OCI-M1 (cell line): ENCODE measurements at places on chromosomes 5 and 9.
A peak's percentile ranks its signal among the peaks of the same experiment; 100 is the strongest.

DNA sequence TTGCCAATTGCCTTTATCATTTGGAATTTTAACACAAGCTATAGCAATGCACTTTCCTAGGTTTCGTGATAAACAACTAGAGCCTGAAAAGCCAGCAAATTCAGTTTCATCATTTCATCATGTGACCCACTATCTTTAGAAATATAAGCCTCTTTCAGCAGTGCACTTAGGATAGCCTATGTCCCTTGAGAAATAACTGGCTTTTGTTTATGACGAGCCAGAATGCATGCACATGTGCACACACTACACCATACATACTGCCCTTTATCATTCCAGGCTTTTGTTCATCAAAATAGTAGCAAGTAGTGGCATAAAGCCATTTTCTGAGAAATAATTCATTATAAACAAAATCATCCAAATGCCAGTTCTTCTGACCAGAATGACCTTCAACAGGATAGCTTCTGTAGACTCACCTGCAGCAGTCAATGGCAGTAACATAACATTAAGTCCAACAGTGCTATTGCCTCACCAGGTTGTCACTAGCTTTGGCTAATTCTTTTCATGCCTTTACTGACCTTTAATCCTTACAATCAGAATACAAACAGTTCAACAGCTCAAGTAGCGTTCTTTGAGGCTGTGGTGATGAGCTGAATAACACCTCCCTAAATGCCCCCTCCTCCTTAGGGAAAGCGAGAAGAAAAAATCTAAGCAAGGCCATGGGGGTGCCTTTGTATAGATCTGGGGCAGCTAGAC is 132.3 kb upstream of the SMARCA2 start:
- peak; percentile 1 for DNase-seq

DNA sequence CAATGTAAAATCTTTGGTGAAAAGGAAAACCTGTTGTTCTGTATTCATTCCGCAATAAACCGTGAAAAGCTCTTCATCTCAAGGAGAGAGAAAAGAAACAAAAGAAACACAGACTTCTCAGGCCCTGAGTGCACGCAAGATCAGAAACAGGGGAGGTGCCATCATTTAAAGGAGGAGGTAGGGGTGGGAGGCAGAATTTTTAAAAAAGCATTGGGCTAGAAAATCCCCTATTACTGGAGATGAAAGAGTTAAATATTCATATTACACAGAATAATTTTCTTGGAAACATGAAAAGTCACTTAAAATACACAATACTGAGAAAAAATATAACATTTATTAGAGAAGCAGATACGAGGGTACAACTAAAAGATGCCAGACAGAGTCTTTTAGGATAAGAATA is 56.3 kb downstream of the USP20 start:
- no peak for DNase-seq

DNA sequence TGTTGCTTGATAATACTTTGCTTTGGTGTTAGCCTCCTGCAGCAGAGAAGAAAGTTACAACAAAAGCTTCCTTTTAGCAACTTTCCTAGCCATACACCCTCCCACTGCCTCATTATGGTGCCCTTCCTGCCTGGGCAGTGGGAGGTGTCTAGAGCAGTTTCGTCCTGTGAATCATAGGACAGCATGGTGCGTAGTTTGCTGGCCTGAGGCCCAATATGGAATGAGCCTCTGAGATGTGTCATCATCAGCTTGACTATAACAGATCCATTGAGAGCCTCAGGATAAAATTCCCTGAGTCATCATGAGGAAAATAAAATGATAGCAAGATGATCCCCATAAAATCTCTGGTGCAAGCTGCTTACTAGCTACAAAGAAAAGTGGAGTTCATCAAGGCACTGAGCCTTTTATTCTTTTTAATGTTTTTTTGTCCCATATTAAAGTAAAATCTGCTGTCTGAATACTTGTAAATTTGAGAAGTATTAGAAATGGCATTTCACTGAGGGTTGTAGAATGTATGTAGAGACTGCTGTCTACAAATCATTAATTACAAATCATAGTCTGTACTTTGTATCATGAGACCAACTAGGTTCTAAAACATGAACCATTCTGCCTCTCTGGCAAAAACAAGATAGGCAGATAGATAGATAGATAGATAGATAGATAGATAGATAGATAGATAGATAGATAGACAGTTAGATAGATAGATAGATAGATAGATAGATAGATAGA is 303.0 kb upstream of the PDE4D start:
- DNase-seq: peak; percentile 8

DNA sequence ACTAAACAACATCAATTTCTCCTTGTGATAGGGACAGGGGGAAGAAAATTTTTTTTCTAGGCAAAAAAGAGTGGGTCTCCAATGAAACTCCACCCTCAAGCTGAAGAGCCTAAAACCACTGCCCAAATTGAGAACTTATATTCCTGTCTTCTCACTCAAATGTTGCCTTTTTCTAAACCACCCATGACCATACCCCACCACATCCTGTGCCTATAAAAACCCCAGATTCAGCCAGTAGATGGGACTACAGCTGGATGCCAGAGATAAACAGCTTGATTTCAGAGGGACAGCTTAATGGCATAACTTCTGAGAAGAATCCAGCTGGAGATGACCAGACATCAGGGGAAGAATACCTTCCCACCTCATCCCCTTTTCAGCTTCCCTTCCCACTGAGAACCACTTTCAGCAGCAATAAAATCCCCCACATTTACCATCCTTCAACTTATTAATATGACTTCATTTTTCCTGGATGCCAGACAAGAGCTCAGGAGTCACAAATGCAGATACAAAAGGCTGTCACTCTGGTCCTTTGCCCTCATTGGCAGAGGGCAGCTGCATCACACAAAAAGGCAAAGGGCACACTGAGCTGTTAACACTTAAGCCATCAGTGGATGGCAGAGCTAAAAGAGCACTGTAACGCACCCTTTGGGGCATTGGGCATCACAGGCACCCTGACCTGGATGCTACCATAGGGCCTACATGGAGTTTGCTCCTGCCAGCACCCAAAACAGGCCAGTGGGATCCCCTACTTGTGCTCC is 972.5 kb upstream of the CTNND2 start:
- peak; percentile 20 for DNase-seq

- no peak for DNase-seq
Measured at GRCh38 chr5:126430631-126431030, 7.4 kb downstream of the GRAMD2B start.

DNA sequence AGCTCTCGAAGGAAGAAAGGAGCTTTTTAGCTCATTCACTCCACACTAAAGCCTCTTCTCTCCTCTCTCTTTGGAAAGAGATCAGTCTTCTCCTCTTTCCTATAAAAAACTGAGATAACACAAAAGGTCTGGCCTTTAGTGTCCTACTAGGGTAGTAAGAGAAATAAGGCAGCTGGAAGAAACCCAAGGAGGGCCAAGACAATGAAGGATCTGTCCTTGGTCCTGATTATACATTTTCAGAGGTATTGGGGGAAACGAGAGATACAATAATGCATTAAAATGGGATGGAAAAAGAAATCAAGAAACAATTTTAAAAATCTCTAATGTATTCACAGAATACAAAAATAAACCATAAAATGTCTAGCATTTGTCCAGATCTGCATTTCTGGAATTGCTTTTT is 184.0 kb downstream of the SLF1 start:
- DNase-seq: peak; percentile 41

- no peak for DNase-seq
Measured at GRCh38 chr9:123722378-123722777, 207.5 kb downstream of the DENND1A start.

- DNase-seq: peak; percentile 87
Measured at GRCh38 chr9:114372921-114373448, 14.8 kb downstream of the AKNA start.

DNA sequence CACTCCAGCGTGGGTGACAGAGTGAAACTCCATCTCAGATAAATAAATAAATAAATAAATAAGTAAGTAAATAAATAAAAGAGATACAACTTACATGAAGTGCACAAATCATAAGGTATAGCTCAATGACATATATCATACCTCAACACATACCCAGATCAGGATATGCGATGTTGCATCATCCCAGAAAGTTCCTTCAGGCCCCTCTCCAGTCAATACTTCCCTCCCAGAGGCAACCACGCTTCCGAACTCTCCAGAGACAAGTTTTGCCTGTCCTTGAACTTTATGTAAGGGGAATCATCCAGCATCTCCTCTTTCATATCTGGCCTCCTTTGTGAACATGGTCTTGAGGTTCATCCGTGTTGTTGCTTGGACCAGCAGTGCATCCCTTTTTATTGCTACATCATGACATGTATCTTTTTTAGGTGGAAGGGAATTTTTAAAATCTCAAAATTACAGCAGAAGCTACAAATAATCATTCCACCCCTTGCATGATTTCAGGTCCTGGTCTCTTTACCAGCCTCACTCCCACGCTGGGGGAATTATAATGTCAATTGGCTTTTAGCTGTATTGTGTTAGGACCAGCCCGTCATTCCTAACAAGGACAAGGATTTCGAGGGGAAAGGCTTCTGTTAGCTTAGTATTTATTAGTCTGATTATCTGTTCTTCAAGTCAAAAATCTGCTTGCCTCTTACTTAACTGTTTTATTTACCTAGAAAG is 32.9 kb upstream of the AOPEP start:
- no peak for DNase-seq

- DNase-seq: peak; percentile 83
Measured at GRCh38 chr9:130053504-130054324, at the start of gene GPR107. Gene GPR107 (plus strand): TSS chr9:130053906. CDS start chr9:130053933, 27 bp downstream.

GRCh38 chr5:172687940-172688339 is 46.9 kb downstream of the NEURL1B start:
- DNase-seq: no peak

- no peak for DNase-seq
Measured at GRCh38 chr9:16608906-16609305, 261.6 kb downstream of the BNC2 start.

DNA sequence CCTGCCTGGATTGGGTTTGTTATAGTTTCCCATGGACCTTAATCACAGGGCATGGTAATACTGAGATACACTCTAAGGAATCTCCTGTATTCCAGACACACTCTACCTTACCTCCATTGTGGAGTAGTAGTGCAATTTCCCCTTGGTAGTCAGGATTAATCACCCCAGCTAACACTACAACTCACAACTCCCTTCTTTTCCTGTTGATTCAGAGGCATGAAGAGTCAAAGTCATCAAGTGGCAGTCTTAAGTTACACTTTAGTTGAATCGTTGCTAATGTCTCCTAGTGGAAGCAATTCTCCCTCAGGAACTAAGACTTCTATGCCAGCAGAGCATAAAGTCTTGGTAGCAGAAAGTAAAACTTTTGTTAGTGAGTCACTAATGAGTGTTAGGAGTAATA is 122.7 kb upstream of the APC start:
- no peak for DNase-seq

GRCh38 chr5:3024554-3024953 is 273.1 kb upstream of the IRX2 start:
- no peak for DNase-seq

DNA sequence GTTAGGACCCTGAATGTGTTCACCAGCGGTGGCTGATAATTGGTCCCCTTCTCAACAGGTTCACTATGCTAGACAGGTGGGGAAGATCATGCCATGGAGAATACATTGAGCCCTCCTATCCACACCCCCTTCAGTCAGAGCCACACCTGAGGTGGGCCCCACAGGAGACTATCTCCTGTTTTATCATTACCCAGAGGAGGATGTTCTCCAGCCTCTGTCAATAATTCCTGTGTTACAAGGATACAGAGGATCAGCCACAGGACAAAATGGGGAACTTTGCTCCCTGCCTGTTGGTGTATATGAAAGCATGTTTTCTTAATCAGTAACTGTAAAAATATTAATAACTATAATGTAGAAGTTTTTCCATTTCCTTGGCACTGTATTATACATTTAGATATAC is 25.9 kb downstream of the RAD1 start:
- DNase-seq: no peak

- no peak for DNase-seq
Measured at GRCh38 chr9:109561137-109561536, 63.0 kb upstream of the PTPN3 start.

DNA sequence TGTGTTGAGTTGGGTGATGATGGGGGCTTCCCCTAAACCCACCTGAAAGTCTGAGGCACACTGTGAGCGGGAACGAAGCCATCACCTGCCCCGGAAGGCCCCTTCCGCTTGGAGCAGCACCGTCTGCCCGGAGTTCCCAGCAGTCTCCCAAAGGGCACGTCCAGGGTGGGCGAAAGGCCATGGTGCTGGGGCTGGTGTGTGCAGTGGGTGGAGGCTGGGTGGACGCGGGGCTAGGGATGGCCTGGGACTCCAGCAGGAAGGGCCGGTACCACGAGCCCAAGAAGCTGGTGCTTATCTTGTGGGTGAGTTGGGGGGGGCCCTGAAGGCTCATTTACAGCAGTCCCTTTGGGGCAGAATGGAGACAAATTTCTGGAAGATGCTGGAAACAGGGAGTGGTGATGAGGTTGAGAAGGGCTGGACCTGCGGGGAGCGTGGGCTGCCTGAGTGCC is 4.6 kb downstream of the FLT4 start:
- DNase-seq: no peak

- peak; percentile 32 for DNase-seq
Measured at GRCh38 chr5:41637424-41637823, 127.0 kb upstream of the PLCXD3 start.

DNA sequence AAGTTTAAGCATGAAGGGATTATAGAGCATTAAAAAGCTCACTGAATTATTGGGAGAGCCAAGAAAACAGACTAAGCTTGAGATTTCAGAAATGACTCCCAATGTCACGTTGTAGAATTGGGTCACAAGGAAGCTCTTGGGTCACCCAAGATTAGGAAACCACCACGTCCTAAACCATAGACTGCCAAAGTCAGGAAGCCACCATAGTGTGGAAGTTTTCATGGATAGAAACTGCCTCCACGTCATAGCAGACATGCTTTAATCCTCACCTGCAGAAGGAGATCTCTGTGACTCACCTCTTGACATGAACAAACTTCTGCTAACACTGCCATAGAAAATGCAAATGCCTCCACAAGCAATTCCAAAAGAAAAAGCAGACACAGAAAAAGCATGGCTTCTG is 106.3 kb downstream of the SLC1A3 start:
- no peak for DNase-seq

- DNase-seq: no peak
Measured at GRCh38 chr5:59500014-59500413, 393.5 kb downstream of the PDE4D start.

GRCh38 chr5:151318850-151319732 is 15.5 kb upstream of the SLC36A3 start:
- peak; percentile 6 for DNase-seq

GRCh38 chr9:70772601-70773000 is 348.8 kb downstream of the TRPM3 start:
- DNase-seq: no peak

DNA sequence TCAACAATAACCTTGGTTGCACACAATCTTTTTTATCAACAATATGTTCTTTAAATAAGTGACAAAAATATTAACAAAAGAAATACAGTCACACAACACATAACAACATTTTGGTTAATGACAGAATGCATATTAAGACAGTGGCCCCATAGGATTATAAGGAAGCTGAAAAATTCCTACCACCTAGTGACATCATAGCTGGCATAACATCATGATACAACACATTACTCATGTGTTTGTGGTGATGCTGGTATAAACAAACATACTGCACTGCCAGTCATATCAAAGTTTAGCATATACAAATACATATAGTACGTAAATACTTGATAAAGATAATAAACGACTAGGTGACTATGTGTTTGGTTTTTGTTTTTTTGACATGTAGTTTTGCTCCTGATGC is 344.8 kb upstream of the POU5F2 start:
- DNase-seq: no peak

- DNase-seq: peak; percentile 75
Measured at GRCh38 chr5:74648835-74649293, 8.3 kb upstream of the ENC1 start.
